ENCODE measurements at places on chromosomes 2 and 18.

GRCh38 chr2:45009303-45009927 lies at the start of gene SIX2:
Gene SIX2, minus strand, starts transcription at chr2:45009452. Its CDS starts 342 bp downstream, at chr2:45009110.
- DNase-seq: no peak

GRCh38 chr2:237180987-237181386 lies 95.3 kb downstream of the COPS8 start:
- DNase-seq: no peak

DNA sequence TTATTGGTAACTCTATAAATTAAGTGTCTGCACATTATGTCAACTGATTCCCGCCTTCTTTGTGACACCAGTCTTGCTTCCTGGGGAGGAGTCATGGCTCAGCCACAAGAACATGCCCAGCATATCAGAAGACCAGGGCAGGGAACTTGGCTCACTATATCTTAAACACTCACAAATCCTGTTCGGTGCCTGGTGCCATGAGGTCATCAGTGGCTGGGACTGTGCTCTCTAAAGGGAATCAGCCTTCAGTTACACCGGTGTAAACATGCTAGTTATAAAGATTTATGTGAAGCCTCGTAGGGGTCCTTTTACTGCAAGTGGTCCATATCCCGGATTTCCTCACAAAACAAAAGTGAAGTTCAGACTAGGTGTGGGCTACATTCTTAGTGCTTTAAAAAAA lies 73.1 kb upstream of the ZNF521 start:
- no peak for DNase-seq

- DNase-seq: no peak
These were observed 35.6 kb upstream of the ASB1 start for GRCh38 chr2:238391042-238391689.

DNA sequence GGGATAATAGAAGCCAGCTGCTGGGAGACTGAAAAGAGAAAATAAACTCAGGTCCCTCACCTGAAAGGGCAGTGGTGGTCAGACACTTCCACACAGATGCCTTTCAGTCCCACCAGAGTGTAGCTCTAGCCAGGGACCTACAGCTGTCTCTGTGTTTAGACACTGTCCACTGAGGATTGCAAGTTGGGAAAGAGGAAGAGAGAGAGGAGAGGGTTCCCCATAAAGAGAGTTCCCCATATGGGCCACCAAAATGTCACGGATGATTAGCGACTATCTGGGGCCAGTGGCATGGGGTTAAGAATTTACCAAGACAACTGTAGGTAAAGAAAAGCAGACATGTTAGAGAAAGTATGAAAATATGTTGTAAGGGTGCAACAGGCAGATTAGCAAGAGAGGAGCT lies 36.7 kb upstream of the SKA1 start:
- no peak for DNase-seq

- DNase-seq: no peak
These were observed 40.6 kb upstream of the RNU4ATAC start for GRCh38 chr2:121489911-121490583.

- no peak for DNase-seq
These were observed 80.8 kb downstream of the RTN4 start for GRCh38 chr2:54969295-54969939.

DNA sequence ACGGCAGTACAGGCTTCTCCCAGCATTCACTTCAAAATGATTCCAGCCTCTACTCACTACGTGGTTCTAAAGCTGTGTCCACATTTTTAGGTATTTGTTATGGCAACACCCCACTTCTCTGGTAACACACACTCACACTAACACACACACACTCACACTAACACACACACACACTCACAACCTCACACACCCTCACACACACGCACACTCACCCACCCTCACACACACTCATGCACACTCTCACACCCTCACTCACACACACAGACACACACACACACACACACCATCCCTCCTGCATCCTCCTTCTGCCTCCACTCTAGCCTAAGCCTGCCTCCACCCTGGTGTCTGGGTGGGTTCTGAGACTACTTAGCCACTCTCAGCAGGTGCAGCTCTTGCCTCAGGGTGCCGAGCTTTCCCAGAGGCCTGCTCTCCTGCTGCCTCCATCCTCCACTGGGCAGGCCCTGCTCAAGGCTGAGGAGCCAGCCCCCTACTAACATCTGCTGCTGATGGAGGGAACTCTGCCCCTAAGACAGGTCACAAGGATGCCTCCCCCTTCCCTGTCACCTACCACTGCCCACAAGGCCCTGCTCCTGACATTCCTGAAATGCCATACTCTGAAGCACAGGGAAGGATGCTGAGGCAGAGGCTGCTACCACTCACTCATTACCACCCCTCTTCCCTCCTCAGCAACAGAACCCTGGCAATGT lies 63.9 kb downstream of the NCAPH start:
- DNase-seq: no peak

- DNase-seq: no peak
These were observed 209.7 kb upstream of the PARD3B start for GRCh38 chr2:204335451-204336058.

GRCh38 chr2:204479557-204479956 lies 65.7 kb upstream of the PARD3B start:
- no peak for DNase-seq

DNA sequence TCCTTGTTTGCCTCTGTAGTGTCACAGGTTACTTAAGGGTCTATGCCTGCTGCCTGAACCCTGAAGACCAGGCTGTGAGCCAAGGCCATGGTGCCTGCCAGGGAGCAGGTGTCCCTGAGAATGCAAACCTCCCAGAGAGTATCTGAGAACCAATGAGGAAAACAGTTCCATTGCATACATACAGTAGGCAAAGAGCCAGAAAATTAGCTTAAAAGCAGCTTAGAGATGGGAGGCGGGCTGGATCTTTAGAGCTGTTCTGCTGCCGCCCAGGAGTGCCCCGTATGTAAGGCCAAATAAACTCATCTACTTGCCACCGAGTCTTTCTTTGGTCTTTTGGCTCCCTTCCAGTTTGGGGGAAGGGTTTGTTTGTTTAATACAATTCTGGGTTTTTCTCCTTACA lies 327.9 kb downstream of the CLIP4 start:
- DNase-seq: no peak

DNA sequence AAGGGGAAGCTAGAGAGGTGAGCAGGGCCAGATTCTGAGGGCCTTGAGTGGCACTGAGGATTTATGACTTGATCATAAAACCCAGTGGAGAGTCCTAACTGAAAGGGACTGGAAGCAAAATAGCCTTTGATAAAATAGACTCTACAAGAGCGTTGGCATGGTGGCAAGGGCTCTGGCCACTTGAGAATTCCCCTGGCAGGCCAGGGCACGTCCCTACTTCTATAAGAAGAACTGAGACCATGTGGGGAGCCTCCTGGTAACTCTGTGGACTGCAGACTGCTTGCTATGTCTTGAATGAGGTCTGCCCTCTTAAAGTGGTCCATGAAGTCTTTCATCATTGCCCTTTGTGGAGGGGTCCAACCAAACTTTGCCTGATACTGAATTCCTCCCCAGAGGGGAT lies 324.8 kb downstream of the ALK start:
- DNase-seq: no peak

DNA sequence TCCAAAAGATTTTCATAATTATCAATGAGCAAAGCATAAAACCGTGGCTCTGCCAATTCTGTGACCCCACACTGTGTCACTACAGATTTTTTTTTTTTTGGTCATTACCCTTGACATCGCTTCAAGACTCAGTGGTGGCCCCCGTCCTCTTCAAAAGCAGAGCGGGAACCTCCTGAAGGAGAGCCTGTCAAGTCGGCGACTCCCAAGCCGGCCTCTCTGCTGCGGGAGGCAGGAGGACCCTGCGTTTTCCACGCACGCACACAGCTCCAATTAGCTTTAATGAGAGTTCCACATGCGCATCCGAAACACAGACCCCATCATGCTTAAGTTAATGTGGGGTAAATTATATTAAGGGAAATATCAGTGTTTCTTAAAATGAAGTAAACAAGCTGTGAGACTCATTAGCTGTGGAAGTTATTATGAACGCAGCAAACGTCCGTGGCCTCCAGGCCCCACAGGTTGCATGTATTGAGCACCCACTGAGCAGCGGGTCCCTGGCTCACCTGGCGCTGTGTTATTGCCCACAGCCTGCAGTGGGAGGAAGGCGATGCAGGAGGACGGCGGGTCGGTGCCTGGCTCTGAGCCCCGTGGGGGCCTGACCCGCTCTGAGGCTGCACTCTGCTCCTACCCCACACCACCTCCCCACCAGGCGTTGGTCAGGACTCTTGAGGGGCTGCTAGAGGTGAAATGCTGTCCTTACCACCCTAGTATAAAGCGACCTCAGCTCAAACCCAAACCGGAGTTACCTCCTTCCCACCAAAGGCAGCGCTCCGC lies 181.0 kb upstream of the SALL3 start:
- DNase-seq: no peak

DNA sequence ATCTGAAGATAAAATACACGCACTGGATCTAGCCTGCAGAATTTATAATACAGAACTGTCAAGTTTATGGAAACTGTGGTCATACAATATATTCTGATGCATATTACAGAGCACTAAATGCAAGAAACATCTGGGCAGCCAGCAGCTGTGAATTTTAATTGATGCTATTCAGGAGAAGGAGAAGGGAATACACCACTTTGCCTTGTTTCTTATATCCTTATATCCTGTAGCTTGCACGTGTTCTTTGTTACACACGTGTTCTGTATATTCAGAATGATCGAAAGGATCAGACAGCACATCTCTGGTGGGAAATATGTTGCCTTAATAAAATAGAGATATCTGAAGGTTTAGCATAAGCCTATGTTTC lies 335.8 kb downstream of the AGPS start:
- DNase-seq: no peak

DNA sequence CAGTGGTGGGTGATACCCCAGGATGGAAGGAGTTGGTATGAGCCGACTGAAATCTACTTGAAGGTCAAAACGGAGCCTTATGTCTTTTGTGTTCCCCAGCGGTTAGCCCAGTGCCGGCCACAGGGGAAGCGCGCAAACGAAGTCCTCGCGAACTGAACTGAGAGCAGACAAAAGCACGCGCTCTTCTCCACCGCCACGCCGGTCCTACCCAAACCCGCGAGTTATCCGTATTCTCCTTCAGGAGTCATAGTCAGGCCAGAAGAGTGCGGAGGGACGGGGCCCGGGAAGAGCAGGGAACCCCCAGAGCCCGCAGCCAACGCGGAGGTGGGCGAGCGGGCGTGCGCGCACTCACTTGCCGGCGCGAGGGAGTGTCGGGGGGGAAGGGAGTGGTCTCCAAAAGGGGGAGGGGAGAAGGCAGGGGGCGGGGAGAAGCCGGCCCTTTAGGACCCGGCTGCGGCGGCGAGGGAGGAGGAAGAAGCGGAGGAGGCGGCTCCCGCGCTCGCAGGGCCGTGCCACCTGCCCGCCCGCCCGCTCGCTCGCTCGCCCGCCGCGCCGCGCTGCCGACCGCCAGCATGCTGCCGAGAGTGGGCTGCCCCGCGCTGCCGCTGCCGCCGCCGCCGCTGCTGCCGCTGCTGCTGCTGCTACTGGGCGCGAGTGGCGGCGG lies at the start of gene IGFBP2:
Gene IGFBP2, plus strand, starts transcription at position 469 of the 664 bp plus-strand sequence. Its CDS starts 104 bp downstream, at position 573.
- no peak for DNase-seq

DNA sequence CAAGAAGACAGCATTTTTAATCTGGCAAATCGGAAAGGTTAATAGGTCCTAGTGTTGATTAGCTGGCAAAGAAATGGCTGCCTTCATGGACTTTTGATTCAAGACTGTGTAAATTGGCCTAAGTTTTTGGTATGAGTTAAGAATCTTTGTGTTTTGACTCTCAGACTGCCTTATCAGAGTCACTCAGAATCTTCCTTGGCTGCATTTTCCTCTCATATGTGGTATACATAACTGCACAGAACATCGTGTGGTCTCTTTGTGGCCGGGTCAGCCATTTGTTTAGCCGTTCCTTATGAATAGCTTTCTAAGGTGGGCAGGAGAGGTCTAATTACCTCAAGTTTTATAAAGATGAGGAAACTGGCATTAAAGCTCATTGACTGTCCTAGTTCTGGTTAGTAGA lies 30.1 kb downstream of the CAB39 start:
- no peak for DNase-seq

DNA sequence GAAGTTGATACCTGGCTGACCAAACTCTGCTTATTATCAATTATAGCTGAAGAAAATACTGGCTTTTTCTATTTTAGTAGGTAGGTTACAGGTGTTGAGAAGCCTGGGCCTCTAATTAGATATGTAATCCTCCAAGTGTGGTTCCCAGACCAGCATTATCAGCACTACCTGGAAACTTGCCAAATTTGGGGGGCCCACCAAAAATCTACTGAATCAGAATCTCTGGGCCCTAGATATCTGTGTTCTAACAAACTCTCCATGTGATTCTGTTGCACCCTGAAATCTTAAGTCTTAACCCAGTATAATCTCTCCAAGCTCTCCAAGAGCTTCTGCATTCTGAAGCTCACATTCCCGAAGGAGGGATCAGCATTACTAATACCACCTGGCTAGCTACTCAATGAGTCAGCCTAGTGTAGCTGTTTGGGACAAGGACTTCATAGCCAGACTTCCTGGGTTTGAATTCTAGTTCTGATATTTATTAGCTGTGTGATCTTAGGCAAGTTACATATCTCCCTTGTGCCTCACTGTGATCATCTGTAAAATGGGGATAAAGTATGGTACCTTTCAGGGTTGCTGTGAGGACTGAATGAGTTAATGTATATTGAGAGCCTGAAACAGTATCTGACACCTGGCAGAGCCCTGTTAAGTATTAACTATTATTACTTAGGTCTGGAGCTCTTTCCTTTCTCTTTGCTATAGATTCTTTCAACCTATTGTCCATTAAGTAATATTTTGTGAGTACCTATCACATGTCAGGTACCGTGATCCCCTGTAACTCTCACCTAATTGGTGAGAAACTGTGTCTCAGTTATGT lies 94.1 kb upstream of the CD302 start:
- DNase-seq: no peak

DNA sequence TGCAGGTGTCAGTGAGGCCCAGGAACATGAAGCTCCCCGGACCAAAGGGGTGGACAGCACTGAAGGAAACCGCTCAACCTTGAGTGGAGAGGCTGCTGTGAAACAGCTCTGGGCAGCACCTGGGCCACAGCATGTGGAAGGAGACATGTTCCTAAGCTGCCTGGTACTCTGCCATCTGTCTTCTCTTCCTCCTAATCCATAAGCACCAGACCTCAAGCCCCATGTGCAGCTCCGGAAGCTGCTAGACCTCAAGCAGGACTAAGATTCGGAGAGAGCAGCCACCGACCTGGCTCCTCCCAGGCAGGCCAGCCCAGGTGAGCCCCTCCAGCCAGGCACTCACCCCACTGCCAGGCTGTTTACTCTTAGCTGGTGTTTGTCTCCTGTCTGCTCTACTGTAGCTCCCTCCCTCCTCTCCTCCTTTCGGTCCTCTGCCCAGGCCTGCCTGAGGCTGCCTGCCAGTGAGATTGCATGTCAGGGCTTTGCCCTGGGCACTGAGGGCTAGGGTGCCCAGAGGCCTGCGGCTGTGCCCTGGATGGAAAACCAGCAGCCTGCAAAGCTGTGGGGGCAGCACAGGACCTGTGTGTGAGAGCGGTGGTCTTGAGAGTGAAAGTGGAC lies 53.7 kb downstream of the BCL11A start:
- DNase-seq: no peak

GRCh38 chr18:67428805-67429204 lies 87.7 kb downstream of the DSEL start:
- no peak for DNase-seq

DNA sequence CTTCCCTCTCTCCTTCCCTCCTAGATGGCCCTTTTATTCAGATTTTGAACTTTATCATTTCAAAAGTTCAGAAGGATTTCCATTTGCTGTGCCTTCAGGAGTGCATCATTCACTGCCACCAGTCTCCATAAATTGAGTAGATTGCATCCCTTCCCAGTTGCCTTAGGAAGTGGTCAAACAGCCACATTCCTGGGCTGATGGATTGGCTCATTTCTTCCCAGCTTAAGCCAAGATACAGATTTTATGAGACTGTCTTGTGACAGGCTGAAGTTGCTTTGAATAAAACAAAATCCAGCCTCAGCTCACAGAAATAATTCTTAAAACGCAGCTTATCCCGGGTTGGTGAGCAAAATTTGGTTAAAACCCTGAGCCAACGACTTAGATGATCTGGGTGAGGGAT lies 9.8 kb downstream of the NRP2 start:
- no peak for DNase-seq

Measured in nucleus accumbens (tissue), 56 donors.